ENCODE measurements at places on chromosomes 1 and 21. TPM values are rescaled to one million over a fixed set of nuclear protein-coding genes. Genes with fewer than 3 reads are reported as not detected.

MATN1 gene
- total RNA-seq = under 0.01 TPM

CLCNKA gene
- not detected for total RNA-seq

TMEM125 gene
- total RNA-seq = not detected

EDARADD gene
- not detected for total RNA-seq

UHMK1 gene
- 105 TPM for total RNA-seq

TAS1R3 gene
- 0.23 TPM for total RNA-seq

SPRR2G gene
- not detected for total RNA-seq

MTMR11 gene
- 3.9 TPM for total RNA-seq

Data from smooth muscle cell of the umbilical artery (primary cell).